NCI-H345 (cell line): ENCODE measurements at places on chromosomes 7 and 10.

DNA sequence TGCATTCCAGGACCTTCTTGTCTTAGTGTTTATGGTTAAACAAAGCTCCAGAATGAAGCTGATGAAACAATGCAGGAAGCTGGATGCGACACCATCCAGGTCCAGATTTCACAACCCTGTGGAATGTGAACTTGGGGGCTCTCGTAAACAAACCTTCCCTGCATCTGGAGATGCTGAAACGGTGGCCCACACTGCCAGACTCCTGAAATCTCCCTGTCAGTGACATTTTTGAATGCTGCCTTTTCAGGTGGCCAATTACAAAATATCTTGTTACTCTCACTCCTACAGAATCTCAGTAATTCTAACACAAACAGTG is 18.8 kb downstream of the VIPR2 start:
- DNase-seq: no peak

GRCh38 chr10:76866841-76867586 is 770.6 kb downstream of the KCNMA1 start:
- DNase-seq: no peak

- DNase-seq: peak; percentile 16
Observed at GRCh38 chr7:24722386-24723177, 34.7 kb downstream of the GSDME start.

DNA sequence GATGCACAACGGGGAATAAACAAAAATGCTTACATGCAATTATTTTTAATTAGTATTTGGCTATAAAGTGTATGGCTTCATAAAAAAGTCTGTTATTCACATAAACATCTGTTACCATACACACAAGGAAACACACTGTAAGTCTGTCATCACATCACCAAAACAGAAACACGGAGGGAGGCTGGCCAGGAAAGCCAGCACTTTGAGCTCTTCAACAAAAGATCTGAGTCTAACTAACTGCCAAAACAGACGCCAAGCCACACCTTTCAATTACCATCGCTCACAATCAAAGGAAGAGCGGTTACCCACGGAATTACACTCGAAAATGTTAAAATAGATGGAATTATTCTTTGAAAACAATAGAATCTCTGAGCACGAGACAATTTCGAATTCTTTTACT is 49.2 kb upstream of the MGMT start:
- no peak for DNase-seq

DNA sequence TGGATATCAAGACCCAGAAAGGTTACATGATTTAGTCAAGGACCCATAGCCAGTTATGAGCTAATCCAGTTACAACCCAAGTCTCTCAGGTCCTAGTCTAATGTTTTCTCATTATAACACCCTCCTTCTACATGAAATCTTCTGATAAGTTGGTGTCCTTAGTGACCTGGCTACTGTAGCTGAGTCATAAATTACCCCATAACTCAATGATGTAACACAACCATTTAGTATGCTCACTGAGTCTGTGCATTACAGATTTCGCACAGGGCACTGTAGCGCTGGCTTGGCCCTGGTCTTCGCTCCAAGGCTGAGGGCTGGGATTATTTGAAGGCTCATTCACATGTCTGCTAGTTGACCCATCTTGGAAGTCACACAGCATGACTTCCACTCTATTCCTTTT is 36.0 kb upstream of the GLCCI1 start:
- no peak for DNase-seq

DNA sequence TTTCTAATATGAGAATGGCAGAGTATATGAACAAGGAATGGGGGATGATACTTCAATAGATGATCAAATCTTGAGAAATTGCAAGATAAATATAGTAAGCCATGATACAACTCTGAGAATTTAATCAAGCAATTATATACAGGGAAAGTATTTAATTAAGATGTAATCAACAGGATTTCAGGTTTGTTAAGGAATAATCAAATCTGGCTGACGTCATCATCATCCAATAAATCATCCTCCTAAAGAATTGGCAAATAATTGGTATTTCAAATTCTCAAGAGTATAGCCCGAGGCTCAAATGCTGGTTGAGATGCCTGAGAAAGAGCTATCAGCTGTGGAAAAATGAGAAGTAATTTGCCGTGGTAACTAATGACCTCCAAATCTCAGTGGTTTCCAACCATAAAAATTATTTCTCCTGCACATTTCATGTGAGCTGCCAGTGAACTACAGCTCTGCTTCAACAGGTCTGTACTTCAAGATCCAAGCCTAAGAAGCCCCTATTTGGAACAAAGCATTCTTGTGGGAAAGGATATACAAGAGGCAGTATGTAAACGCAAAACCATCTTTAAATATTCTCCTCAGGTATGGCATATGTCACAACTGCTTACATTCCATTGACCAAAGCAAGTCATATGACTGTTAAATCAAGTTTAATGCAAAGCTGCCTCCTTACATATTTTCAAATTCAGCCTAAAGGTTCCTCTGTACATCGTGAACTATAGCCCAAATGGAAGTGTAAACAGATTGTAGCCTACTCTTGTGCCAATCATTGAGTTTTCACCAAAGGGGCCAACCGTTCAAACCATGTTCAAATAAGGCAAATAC is 503.0 kb downstream of the KIF20B start:
- DNase-seq: no peak

DNA sequence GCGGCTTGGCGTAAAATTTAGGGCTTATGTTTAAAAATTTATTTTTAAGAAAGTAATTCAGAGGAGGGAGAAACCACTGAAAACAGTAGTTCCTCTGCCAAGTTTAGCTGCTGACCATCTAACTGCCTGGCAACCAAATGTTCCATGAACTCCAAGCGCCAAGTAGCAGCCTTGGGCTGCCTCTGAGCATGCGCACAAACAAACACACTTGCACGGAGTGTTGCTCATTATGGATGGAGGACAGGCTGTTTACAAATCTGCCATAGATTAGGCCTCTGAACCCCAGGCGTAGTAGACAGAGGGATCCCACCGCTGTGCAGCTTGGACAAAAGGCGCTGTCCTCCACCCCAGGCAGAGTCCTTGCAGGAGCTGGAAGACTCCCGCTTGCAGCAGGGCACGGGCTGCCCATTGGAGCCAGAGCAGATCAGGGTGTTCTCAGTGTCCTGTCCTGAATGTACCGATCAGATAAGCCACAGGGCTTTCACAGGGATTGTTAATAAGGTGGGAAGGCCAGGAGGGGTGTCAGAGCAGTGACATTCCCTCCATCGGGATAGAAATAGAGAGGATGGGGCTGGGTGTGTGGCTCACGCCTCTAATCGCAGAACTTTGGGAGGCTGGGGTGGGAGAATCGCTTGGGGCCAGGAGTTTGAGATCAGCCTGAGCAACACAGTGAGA is 47.7 kb upstream of the LYZL1 start:
- DNase-seq: no peak

DNA sequence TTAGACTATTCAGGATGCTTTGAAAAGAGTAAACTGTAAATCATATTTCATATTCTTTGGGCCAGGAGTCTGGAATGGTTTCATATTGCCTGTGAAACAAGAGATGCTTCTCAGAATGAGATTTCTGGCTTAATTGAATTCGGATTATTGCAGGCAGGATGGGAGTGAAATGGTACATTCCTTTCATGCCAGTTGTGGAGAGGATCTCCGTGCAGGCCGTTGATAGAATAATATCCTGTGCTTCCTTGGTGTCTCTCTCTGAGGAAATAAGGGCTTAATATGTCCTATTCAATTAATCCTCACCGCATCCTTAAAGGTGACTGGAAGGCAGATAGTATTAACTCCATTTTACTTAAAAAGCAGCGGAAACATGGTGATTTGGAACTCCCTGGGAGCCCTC is 56.6 kb downstream of the CUX1 start:
- DNase-seq: no peak

GRCh38 chr10:30786131-30786530 is 156.6 kb upstream of the LYZL2 start:
- DNase-seq: no peak

GRCh38 chr7:35878351-35878750 is 77.5 kb downstream of the SEPTIN7 start:
- DNase-seq: no peak

DNA sequence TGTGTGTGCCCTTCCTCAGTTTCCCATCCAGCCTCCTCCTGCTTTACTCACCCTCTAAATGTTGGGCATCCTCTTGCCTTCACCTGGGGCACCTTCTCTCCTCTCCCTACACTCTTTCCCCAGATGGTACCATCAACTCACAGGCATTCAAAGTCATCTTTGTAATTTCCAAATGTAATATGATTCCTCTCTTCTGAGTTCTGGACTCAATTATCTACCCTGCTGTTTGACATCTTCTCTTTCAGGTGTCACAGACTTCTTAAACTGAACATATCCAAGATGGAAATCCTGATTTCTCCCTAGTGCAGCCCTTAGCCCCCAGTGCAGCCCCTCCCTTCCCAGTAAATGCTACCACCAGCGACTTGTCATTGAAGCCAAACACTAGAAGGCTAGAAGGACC is 422.8 kb downstream of the KCNMA1 start:
- no peak for DNase-seq

DNA sequence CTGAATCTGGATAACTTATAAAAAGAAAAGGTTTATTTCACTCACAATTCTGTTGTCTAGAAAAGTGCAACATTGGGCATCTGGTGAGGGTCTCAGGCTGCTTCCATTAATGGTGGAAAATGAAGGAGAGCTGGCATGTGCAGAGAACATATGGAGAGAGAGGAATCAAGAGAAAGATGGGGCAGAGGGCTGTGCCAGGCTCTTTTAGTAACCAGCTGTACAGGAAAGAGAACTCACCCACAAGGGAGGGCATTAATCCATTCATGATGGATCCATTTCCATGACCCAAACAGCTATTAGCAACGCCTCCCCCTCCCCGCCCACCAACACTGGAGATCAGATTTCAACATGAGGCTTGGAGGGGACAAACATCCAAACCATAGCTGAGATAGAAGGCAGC is 61.7 kb upstream of the LYZL1 start:
- no peak for DNase-seq

- no peak for DNase-seq
Observed at GRCh38 chr10:5679037-5679435, 5.6 kb upstream of the TASOR2 start.

- DNase-seq: no peak
Observed at GRCh38 chr7:158542651-158543566, 44.7 kb downstream of the PTPRN2 start.
